ENCODE measurements at places on chromosomes 3 and 15.
A peak's percentile ranks its signal among the peaks of the same experiment; 100 is the strongest.

- DNase-seq, result no peak
These were observed 23.2 kb downstream of the MAPK6 start for GRCh38 chr15:52042051-52042851.

GRCh38 chr3:48564022-48564421 lies 441 bp upstream of the UCN2 start:
- peak; percentile 19 for DNase-seq

GRCh38 chr15:100940767-100941379 lies 21.7 kb downstream of the LRRK1 start:
- DNase-seq, result no peak

- no peak for DNase-seq
These were observed 146.7 kb downstream of the NAALADL2 start for GRCh38 chr3:175005881-175006280.

GRCh38 chr3:100024520-100025303 lies 89.6 kb downstream of the FILIP1L start:
- DNase-seq, result no peak

- DNase-seq, result no peak
These were observed 6.9 kb upstream of the P4HTM start for GRCh38 chr3:48983096-48983495.

GRCh38 chr3:8996681-8997121 lies 33.4 kb upstream of the RAD18 start:
- DNase-seq, result no peak

DNA sequence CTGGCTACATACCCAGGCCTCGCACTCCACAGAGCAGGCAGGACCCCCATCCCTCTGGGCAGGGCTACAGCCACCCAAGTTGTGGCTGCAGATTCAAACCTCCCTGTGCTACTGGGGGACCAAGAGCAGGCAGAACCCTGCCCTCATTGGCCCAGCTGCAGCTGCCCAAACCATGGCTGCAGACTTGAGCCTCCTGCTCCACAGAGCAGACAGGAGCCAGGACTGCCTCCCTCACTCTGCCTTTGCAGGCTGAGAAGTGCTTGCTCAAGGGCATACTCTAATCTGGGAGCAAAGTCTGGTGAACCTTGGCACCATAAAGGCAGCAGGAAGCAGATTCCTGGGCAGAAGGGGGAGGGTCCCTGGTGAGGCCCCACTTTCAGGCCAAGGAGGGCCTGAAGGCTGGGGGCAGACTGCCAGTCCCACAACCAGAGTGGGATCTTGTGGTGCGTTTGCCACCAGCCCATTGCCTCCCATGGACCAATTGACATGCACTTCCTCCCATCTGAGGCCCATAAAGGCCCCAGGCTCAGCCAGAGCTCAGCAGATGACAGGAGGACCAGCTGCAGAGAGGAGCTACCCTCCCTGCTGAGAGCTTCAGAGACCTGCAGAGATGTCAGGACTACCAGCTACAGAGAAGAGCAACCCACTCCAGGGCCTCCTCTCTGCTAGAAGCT lies 64.2 kb upstream of the EPHA6 start:
- no peak for DNase-seq

- no peak for DNase-seq
These were observed 332.8 kb downstream of the PLCL2 start for GRCh38 chr3:17217588-17217987.

GRCh38 chr3:180962530-180962929 lies 27.0 kb downstream of the DNAJC19 start:
- no peak for DNase-seq

GRCh38 chr15:25728816-25729215 lies 134.3 kb downstream of the ATP10A start:
- no peak for DNase-seq

Measured in CD4-positive, alpha-beta T cell treated with Interleukin-17A for 4 hours (primary cell).